HFF-Myc (cell line): ENCODE measurements at places on chromosomes 1 and 21.

DNA sequence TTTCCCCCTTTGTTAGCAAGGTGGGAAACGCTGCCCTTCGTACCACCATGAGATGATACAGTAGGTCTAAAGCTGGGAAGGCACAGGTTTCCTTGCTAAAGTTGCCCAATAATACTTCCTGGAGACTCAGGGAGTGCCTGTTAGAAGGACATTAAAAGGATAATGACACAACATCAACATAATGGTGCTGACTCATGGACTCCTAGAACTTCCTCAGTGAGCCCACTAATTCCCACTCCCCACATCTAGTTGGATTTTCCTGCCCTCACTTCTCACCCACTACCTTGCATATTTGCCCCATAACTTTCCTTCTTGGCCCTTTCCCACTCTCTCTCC, 17.5 kb downstream of the CFAP45 start:
- no peak for DNase-seq

- DNase-seq: no peak
These were observed 22.2 kb upstream of the TMEM200B start for GRCh38 chr1:29145739-29146437.

DNA sequence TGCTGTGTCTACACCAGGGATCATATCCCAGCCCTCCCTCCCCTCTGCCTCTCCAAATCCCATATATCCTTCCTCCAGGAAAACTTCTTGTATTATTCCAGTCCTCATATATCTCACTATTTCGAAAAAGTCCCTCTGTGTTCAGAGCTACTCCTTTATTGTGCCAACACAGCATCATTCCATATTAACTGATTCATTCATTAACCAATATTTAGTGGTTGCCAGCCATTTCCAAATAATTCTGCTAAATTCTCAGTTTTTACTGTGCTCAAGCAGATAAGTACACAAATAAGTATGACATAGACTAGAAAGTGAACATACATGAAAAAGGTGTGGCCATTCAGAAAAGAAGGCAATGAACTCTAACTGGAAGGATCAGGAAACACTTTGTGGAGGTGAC, 241.6 kb upstream of the DUSP10 start:
- DNase-seq: no peak

GRCh38 chr1:98384461-98385141, 276.9 kb upstream of the SNX7 start:
- DNase-seq: no peak
